ENCODE measurements at places on chromosomes 12 and 14.

DNA sequence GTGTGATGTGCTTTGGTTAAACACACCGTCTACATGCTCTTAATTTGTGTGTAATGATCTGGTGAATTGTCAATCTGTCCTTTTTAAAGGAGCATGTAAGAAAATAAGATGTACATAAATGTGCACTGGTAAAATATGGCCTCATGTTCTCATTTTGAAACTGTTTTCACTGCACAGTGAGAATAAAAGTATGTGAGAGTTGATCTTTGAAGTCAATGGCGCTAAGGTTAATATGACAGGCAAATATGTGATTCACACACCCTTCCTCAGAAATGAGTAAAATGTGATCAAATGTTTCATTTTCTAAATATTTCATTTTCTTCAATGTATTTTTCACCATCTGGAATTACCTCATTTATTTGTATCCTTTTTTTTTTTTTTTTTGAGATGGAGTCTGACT is 8.3 kb upstream of the RNU6-7 start:
- DNase-seq = no peak

DNA sequence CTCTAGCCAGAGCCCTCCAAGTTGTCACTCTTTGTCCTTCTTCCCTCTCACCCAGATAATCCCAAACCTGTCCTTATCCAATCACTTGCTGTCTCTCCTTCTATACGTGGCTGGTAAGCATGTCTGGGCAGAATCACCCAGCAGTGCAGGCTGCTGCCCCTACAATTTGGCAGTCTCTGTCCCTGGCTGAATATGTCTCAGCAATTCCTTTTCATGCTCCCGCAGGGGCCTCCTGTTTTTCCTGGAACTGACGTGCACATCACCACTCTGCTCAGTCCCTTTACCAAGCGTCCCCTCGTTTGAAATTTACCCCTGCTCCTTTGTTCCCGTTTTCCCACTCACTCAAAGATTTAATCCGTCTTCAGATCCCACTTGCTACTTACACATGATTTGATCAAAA is 80.0 kb downstream of the ST8SIA1 start:
- DNase-seq = no peak

- no peak for DNase-seq
Observed at GRCh38 chr12:112382866-112383265, 635 bp upstream of the HECTD4 start.

DNA sequence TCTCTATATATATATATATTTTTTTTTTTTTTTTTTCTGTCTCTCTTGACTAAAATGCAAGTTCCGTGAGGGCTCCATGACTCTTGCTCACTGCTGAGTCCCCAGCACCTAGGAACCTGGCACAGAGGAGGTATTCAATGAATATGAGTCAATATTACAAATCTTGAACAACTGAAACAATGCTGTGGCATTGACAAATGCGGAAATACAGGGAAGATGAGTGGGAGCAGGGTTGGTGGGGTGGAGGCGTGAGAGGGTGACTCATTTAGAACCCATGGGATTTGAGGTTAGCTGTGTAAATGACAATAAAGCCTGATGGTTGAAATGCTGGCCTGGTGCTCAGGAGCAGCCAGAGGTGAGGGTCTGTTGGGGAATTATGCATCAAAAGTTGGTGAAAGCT is 121.7 kb upstream of the FUT8 start:
- DNase-seq = no peak

DNA sequence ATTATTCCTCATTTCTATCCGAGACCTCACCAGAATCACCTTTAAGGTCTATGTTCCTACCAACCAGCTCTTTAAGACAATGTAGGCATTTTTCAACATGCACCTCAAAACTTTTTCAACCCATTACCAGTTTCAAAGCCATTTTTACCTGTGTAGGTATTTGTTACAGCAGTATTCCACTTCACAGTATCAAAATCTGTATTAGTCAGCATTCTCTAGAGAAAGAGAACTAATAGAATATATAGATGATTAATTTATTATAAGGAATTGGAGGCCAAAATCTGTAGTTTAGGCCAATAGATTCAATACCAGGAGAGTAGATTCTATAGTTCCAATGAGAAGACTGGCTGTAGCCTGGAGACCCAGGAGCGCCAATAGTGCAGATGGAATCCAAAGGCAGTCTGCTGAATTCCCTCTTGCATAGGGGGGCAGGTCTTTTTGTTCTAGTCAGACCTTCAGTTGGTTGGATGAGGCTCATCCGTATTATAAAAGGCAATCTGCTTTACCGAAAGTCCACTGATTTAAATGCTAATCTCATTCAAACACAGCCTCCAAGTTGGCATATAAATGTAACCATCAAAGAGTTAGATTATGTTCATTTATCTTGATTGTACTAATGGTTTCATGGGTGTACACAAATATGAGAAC is 151.6 kb upstream of the SYT1 start:
- DNase-seq = no peak

- DNase-seq = no peak
Observed at GRCh38 chr12:6569312-6569711, 1.2 kb upstream of the NOP2 start.

DNA sequence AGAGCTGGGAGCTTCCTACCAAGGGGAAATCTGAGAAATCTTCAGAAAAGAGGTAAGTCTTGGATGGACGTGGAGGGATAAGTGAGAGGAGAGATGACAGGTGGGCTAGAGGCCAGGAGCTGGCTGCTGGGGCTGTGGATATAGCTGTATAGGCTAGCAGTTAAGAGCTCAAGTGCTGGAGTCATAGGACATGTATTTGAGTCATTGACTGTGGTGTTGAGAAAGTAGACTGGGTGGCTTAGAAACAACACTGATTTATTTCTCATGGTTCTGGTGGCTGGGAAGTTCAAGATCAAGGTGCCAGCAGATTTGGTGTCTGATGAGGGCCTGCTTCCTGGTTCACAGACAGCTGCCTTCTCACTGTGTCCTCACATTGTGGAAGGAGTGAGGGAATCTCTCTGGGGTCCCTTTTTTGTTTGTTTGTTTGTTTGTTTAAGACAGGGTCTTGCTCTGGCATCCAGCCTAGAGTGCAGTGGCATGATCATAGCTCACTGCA is 151.1 kb upstream of the FUT8 start:
- DNase-seq = no peak

GRCh38 chr12:22467190-22467589 is 77.2 kb downstream of the C2CD5 start:
- no peak for DNase-seq

GRCh38 chr12:73308747-73309146 is 1036.6 kb downstream of the TRHDE start:
- no peak for DNase-seq

DNA sequence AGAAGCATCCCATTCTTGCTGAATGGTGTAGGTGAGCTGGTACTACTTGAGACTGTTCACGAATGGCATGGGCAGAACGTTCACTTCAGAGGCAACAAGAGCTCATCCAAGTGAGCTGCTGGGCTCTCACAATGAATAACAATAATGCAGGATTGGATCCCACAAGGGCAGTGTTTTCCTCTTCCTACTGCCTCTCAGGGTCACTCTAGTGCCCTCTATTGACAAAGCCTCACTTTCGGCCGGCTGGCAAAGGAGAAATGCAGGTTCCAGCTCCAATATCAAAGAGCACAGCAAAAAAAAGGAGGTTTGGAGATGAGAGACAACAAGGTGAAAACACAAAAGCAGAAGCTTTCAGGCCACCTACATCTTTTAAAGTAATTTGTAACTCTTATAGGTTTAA is 74.6 kb upstream of the MYF6 start:
- DNase-seq = no peak

DNA sequence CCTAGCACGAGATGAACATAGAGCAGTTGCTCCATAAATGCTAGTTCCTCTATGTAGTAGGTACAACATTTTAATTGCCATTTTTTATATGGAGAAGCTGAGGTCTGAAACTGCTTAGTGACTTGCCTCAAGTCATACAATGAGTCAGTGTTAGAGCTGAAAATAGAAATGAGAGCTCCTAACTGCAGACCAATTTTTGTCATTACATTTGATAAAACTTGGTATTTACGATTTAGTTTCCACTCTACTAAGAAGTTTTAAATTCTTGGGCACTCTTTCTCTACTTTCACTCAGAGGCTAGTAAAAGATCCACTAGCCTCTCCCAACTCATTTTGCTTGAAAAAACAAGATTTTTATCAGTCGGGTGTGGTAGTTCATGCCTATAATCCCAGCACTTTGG is 8.1 kb upstream of the TMED10 start:
- no peak for DNase-seq

- DNase-seq = no peak
Observed at GRCh38 chr12:92359581-92360209, 214.0 kb upstream of the BTG1 start.

DNA sequence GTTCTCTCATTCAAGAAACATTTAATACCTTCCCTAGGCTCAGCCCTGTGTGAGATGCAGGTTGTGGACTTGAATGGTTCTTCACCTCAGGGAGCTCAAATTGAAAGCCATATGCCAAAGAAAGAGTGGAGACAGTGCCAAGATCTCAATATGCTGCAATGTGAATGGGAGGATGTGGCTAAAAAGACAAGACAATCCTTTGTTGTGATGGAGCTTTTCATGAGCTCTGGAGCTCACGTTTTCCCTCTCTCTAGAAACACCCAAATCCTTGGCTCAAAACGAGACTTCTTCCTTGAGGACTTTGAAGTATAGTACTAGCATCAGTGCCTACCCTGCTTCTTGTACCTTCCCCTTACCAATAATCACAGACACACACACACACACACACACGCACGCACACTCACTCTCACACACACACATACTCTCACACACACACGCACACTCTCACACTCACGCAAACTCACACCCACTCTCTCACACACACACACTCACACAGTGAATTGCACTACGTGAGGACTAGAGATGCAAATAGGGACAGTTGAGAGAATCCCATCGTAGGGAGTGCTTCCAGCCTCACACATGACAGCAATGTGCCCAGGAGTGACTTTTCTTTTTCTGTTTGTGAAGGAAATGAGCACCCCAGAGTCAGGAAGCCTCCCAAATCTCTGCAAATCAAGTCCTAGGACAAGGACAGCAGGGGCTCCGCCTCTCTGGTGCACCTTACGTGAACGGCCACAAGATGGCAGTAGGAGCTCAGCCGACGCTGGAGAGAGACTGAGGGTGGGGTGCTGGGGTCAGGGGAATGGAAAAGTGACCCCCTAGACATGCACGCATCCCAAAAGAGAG is 231.4 kb downstream of the PCNX1 start:
- peak; percentile 66 for DNase-seq

- DNase-seq = no peak
Observed at GRCh38 chr12:47091009-47091408, 11.2 kb upstream of the AMIGO2 start.

DNA sequence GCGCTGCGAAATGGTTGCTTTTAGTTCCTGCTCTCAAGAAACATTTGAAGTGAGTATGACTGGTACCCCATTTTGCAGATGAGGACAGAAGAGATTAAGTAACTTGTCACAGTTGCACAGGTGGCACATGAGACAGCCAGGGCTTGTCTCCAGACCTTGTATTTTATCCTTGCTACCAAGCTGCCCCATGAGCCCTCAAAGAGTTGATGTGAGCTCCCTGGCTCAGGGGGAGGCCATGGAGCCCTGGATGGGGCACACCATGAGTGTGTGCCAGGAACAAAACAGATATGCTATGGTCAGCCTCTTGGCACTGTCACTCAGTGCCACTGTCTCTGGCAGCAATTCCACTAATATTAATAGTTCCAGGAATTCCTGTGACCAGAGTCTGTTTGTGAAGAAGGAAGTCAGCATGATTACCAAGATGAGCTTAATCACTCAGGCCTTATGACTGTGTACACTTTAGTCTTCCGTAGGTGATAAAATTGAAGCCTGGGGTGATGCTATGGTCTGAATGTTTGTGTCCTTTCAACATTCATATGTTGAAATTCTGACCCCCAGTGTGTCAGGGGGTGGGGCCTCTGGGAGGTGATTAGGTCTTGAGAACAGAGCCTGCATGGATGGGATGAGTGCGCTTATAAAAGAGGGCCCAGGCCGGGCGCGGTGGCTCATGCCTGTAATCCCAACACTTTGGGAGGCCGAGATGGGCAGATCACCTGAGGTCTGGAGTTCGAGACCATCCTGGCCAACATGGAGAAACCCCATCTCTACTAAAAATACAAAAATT is 806.8 kb downstream of the AACS start:
- DNase-seq = no peak

- DNase-seq = peak; percentile 43
Observed at GRCh38 chr12:132323171-132324010, 6.0 kb downstream of the GALNT9 start.

DNA sequence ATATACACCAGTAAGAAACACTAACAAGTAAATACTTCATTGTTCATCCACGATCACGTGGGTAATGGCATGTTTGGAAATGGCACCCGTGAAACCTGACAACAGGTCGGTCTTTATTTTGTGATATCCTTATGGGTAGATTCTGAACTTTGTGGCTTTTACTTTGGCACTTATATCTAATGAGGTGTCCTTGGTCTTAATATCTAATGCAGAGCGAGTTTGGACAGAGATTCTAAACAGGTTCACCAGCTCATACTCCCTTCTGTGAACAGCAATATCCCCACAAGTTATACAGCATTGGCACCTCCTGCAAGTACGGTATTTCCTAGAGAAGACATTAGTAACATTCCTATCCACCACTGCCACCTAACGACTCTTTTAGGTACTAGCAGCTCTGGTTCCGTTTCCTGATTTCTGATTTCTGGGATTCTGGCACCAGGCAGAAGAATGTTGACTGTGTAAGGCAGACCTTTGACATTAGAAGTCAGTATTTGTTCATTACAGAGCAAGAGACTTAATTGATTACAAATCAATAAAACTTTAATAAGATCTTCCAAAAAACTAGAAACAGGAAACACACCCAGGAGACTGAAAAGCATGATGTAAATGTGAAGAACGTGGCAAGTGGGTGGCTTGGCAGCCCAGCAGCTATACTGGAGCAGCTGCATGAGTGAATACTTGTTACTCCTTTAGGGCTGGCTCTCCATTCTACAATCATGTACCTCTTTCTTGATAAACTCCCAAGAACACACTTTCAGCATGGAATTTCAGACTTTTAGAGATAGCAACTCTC is 2.5 kb downstream of the ANG start:
- DNase-seq = peak; percentile 54

DNA sequence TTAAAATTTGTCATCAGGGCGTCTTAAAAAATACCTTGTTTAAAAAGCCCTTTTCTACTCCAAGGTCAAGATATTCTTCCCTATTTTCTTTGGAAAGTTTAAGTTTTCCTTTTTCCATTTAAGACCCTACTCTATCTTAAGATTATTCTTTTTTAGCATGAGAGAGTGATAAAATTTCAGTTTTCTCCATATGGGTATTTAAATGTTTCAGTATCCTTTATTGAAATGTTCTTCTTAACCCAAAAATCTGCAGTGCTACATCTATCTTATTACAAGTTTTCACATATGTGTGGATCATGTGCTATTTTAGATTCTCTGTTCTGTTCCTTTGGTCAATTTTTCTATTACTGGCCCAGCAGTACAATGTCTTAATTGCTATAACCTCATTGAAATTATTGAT is 202.2 kb downstream of the TTC6 start:
- DNase-seq = no peak

Measured in CD4-positive, alpha-beta T cell treated with Interleukin-6 for 4 hours (primary cell).